Choroid plexus epithelial cell (primary cell): ENCODE measurements at places on chromosomes 7 and 10.
A peak's percentile ranks its signal among the peaks of the same experiment; 100 is the strongest.

- DNase-seq, result peak; percentile 35
Measured at GRCh38 chr7:41492603-41493002, 210.3 kb downstream of the INHBA start.

GRCh38 chr7:2572101-2572842 lies 13.5 kb downstream of the IQCE start:
- peak; percentile 60 for DNase-seq

DNA sequence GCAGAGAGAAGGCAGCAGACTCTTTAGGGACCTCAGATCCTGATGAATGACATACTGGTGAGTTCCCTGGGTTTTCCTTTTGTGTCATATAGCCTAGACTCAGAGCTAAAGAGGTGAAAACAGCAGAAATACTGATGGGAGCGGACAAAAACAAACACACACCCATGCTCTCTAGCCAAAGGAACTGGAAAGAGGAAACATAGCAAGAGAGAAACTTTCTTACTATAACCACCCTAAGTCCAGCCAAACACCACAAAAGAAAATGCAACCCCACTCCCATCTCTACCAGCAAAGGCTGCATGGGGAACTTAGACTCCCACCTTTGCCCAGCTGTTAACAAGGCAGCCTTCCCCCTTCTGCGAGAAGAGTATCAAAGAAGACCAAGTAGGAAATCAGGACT lies 16.3 kb downstream of the GSAP start:
- DNase-seq, result no peak

- no peak for DNase-seq
Measured at GRCh38 chr10:110212119-110213006, 5.0 kb downstream of the MXI1 start.

DNA sequence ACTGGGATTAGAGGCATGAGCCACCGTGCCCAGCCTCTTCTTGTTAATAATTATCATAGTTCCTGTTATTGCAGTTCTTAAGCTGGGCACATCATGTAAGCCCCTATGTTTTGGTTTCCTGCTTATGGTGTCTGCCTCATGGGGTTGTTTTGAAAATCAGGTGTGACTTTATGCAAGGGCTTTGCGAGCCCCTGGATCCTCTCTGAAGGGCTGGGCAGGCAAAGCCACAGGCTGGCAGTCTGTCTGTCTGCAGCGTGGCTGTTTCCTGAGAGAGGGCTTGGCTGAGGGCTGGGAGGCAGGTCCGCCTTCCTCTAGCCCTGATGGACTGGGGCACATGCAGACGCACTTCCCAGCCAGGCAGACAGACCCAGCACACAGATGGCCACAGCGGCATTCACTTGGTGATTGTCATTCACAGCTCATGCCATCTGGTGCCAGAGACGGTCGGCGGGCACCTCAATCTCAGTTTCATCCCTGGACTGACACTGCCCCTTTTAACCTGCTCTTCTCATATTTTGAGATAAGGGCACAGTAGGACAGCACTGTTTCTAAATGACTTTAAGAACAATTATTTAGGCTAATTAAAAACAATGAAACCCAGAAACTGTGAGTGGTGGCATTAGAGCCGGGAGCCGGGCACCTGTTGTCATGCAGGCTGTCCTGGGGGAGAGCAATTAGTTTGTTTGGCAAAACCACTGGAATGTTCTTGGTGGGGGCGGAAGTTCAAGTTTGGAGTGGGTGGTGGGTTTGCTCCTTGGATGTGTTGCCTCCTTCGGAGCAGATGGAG lies 35.5 kb downstream of the RBM20 start:
- DNase-seq, result no peak

GRCh38 chr7:151109094-151110048 lies 23.1 kb downstream of the AGAP3 start:
- DNase-seq, result peak; percentile 37

DNA sequence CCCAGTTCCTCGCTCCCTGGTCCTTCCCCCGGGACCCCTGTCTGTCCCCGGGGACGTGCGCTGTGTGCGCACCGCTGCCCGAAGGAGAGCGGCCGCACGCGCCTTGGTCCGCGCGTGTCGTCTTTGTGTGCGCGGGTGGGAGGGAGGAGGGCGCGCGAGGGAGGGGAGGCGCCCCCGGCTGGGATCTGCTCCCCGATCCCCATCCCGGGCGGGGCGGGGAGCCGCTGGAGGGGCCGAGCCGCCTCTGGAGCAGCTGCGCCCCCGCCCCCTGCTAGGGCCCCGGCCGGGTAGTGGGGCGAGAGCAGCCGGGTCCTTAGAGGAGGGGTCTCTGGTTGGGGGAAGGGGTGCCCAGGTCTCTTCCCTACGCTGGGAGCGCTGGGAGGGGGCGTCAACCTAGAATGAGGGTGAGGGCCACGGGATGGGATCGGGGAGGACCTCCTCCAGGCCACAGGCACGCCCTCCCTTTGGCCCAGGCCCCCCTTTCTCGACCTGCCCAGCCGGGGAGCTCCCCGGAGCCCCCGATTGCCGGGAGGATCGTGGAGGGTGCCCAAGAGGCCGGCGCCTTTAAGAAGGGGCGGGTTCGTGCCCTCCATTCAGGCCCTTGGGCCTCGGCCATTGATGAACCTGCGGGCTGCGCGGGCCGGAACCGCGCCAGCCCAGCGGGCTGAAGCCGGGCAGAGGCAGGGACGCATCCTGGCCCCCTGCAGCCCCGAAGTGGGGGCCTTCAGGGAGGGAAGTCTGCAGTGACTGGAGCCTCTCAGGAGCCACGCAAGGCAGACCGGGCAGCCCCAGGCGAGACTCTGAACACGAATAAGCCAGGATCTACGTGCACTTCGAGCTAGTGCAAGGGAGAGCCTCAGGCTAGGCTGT lies 678 bp downstream of the SH2B2 start:
- peak; percentile 29 for DNase-seq

DNA sequence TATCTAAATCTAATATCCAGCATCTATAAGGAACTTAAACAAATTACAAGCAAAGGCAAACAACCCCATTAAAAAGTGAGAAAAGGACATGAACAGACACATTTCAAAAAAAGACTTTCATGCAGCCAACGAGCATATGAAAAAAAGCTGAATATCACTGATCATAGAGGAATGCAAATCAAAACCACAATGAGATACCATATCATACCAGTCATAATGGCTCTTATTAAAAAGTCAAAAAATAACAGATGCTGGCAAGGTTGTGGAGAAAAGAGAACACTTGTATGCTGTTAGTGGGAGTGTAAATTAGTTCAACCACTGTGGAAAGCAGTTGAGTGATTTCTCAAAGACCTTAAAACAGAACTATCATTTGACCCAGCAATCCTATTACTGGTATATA lies 334.4 kb upstream of the CACNA2D1 start:
- DNase-seq, result peak; percentile 46

- peak; percentile 80 for DNase-seq
Measured at GRCh38 chr10:60962946-60963345, 19.0 kb upstream of the RHOBTB1 start.

DNA sequence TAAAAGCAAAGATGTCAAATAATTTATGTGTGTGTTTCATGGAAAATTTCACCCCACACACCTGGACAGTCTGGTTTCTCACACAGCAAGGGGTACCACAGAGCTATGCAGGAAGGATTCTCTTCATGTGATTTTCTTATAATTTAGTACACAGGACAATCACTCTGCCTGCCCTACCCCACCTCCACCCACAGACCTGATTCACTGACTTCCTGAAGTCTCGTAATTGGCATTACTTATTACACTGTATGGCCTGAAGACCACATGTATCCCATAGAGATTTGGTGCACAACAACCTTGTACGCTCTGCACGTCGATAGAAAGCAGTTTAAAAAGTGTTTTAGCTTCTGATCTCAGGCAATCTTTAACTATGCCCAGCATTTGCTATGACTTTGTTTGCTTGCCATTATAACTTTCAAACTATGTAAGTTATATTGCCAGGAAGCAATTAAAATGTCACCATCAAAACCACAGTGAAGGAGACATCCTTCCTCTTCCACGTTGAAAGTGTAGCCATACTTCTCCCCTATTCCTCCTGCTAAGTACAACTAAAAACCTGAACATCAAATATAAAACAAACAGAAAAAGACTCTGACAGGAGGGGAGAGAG lies 279.4 kb upstream of the IMMP2L start:
- DNase-seq, result no peak

DNA sequence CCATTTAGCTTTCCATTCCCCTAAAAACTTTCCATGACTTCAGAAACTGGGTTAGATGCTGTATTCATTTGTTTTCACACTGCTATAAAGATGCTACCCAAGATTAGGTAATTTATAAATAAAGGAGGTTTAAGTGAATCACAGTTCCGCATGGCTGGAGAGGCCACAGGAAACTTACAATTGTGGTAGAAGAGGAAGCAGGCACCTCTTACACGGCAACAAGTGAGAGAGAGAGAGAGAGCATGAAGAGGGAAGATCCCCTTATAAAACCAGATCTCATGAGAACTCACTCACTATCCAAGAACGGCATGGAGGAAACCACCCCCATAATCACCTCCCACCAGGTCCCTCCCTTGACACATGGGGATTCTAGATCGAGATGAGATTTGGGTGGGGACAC lies 336.8 kb downstream of the TFEC start:
- no peak for DNase-seq

GRCh38 chr10:93993782-93994437 lies at the start of gene PLCE1:
TSS of gene PLCE1 (plus strand) at chr10:93993931. CDS start at chr10:94031047, 37,116 bp downstream.
- peak; percentile 14 for DNase-seq

GRCh38 chr10:78634389-78634815 lies 434.4 kb upstream of the ZMIZ1 start:
- DNase-seq, result peak; percentile 14

- DNase-seq, result peak; percentile 89
Measured at GRCh38 chr7:46478046-46478445, 557.0 kb upstream of the IGFBP3 start.

GRCh38 chr10:80458263-80458625 lies 4.1 kb downstream of the TSPAN14 start:
- DNase-seq, result no peak

DNA sequence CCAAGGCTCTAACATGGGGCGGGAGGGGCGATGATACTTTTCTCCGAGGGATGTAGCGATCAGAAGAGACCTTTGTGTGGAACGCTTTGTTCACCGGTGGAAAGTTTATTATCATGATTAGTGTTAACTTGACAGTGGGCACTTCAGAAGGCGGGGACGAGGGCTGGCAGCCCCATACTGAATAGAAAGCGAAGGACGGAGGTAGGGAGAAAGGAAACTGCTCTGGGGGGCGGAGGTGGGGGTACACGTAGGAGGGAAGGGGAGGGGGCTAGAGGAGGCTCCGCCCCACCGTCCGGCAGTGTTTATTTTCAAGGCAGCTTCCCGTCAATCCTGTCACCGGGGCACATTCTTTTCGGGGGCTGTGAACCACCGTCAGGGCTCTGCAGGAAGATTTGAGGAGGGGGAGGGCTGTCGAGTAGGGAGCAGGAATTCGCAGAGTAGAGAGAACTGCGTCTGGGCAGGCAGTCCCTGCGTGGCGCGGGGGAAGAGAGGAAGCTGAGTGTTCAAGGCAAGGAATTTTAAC lies 9.4 kb upstream of the NKX2-3 start:
- DNase-seq, result no peak

DNA sequence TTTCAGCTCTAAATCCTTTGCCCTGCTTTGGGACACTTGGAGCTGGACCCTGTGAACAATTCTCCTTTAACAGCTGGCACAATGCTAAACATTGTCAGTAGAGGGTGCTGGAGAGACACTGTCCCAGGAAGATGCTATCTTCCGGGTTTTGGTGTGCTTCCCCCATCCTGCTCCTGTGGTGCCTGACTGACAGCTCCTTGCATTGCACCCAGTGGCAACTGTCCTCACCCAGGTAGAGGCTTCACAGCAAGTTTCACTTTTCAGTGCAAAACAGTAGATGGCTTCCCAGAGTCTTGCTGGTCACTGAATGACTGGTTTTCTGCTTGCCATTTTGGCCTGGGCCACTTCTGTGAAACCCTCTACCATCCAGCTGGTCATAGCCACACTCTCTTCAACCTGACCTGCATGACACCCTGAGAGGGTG lies 77.3 kb downstream of the CDC14C start:
- peak; percentile 1 for DNase-seq

DNA sequence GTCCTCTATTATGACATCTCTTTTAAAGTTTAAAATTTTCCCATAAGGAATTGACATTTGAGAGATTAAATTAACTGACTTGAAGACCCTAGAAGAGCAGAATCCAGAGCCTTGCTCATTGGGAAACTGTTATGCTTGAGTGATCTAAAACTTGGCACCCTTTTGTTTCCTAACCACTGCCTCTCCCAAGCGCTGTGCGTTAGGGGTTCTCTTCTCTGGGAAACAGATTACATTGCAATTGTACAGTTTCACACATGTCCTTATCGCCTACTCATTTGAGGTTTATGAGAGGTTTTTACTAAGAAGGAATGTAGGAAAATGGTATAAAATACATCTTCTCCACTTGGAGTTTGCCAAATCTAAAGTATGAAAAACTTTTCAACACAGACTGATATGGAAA lies 126.8 kb upstream of the AMPH start:
- no peak for DNase-seq

GRCh38 chr10:64733980-64734379 lies 1212.8 kb downstream of the REEP3 start:
- peak; percentile 41 for DNase-seq

DNA sequence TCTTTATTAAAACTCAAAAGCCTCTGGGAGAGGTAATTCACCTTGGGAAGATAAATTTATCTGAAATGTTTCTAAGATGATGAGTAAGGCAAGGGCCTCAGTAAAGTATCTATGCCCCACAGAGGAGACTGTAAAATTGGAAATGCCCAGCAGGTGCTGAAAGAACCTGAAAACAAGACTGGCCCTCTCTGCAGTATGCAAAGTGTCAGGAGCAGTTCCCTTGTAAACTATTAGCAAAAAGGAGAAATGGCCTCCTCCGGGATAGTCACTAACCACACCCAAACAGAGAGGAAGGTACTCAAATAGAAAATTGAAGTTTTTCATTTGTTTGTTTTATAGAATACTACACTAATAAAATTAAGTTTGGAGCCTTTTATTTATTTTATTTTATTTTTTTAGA lies 81.2 kb downstream of the FZD1 start:
- DNase-seq, result no peak

- DNase-seq, result no peak
Measured at GRCh38 chr7:155850001-155850436, 37.8 kb upstream of the SHH start.

GRCh38 chr7:68155676-68156075 lies 1159.0 kb downstream of the TYW1 start:
- DNase-seq, result no peak

- DNase-seq, result no peak
Measured at GRCh38 chr7:22043367-22043766, 97.7 kb upstream of the CDCA7L start.

- no peak for DNase-seq
Measured at GRCh38 chr7:143217806-143218205, 4.0 kb upstream of the TAS2R40 start.
